Mammary epithelial cell (primary cell): ENCODE measurements at places on chromosomes 7 and 10.

DNA sequence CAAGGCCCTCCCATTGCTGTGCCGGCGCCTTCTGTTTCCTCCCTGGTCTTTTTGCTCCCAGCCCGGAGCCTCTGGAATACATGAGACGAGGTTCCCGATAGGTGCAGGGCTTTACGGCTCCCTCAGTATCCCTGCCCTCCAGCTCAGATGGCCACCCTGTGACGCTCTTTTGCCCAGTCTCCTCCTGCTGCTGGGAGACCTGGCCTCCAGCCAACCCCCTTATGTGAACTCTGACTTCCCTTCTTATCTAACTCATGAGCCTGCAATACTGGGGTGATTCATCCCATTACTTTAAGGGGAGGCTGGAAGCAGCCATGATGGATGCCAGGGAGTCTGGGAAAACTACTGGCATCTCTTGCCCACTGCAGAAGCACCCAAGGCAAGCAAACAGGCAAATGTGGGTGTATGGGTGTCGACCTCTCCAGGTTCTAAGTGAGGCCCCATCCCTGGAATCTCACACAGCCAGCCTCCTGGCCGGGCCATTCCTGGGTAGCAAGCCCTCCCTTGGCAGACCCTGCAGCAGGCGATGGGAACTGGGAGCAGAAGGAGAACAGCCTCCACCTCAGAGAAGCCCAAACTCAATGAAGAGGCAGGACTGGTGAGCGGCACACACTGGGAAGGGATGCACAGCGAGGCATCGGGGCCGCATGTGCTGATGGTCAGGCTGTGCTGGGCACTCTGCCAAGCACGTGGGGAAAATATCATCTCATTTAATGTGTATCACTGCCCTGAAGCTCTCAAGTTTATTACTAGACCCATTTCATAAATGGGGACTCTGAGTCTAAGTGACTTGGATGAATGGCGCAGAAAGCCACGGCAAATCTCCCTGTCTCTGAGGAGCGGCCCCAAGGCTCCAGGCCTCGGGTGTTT is 97.5 kb downstream of the FAM53B start:
- DNase-seq = no peak

DNA sequence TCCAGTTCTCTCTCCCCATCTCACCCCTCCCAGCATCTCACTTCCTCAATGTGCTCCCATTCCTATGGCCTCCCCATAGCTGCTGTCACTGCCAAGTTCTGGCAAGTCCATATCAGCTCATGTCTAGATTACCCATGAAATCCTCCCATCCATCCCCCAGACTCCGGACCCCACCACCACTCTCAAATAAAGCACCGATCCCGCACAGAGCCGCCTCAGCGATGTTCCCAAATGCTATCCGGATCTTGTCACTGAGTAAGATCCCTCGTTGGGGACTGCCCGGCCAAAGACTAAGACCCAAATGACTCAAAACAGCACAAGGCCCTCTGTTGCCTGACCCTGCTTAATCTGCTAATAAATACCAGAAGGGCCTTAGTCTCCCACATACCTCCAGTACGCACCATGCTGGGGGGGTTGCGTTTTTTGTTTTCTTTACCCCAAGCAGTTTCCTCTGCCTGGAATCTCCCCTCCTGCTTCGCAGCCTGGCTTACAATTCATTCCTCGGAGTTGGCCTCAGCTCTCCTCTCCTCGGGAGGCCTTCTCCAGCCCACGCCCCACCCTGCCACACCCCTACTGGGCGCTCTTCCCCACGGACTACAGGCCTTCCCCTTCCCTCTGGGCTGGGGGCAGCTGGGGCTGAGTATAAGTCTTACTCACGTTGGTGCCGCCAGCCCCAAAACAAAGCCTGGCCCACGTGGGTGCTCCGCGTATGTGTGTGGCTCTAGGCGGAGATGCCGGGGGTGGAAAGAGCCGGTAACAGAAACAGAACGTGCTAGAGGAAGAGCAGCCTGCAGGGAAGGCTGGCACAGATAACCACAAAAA is 1.8 kb upstream of the DUSP5 start:
- peak; percentile 84 for DNase-seq

- DNase-seq = peak; percentile 87
Measured at GRCh38 chr10:90175161-90175681, 473.8 kb downstream of the KIF20B start.

DNA sequence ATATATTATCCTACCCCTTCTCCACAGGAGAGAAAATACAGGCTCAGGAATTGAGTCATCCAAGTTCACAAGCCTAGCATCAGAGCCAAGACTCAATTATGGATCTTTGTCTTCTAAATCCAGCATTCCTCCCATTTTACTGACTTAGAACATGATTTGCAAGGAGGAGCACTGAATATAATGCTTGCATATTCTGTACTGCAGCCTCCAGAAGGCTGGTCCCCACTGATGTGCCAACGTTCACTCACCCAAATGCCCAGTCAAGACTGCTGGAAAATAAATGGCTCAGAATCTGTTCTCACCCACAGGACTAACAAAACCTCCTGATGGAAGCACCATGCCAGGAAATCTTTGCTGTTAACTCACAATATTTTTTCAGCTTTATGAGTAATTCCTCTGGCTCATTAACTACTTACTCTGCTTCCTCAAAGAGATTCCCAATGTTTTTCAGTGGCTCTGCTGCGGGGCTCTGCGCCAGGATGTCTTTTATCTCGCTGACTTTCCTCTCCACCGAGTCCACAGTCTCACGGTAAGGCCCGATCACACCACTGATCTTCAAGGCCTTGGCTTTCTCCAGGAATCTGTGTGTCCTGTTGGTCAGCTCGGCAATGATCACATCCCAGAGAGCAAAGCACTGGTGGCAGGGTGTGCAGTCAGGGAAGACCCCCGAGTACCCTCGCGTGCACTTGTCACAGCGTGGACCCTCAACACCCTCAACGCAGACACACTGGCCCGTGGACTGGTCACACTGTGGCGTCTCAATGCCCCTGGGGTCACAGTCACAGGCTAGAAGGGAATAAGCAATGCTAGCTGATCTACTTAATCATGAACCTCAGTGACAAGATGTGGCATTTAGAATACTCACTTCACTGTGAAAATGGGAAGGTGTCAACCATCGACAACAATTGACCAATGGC is 48.8 kb downstream of the DLD start:
- DNase-seq = no peak

- no peak for DNase-seq
Measured at GRCh38 chr7:30585675-30586074, 9.0 kb upstream of the GARS1 start.

DNA sequence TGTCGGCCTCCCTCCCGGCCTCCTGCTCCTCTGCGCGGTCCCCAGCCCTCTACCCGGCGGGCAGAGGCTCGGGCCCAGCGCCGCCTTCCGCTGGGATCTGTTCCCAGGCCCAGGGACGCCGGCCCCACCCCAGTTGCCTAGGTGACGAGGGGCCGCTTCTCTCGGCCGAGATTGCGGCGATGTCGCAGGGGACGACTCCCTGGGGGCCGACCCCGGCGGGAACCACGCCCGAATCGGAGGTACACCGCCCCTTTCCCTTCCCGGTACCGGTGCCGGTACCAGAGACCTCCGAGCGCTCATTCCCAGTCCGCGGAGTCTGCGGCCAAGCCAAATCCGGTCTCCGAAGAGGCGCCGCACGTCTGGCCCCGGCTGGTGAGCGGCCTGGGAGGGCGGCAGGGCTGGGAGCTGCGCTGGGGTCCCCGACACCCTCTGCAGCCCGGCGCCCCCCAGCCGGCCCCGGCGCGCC is at the start of gene CABCOCO1:
TSS of gene CABCOCO1 (plus strand) at position 136 of the 466 bp plus-strand sequence. CDS start at position 180, 44 bp downstream.
- peak; percentile 11 for DNase-seq

- no peak for DNase-seq
Measured at GRCh38 chr7:109646124-109646523, 1076.5 kb downstream of the DNAJB9 start.

DNA sequence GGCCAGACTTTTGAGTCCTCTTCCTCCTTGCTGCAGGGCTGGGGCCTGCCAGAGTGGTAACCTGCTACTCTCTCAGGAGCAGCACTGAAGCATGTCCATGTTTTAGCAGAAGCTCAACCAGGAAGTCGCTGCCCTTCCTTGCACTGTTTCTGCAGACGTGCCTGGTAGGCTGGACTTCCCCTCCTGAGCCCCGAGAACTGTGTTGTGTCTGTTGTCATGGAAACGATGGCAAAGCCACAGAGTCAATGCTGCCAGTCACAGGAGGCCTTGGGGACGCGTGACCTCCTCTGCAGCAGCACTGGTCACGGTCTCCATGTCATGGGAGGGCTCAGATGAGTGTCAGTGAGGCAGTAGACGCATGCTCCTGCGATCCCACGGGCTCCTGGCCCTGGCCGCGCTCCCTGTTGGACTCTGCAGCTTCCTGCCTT is 145.5 kb downstream of the FANK1 start:
- peak; percentile 27 for DNase-seq
